ENCODE measurements at places on chromosomes 16 and 17. TPM values are rescaled to one million over a fixed set of nuclear protein-coding genes. Genes with fewer than 3 reads are reported as not detected.

LAT gene
- 4.3 TPM for total RNA-seq

LGALS9B gene
- not detected for total RNA-seq

PEMT gene
- 63.2 TPM for total RNA-seq

- no peak overlapping the region for H3K4me3 ChIP-seq
- no peak overlapping the region for H3K27ac ChIP-seq
- no peaks in the 10 kb centered on the region for H3K36me3 ChIP-seq
- no peaks in the 10 kb centered on the region for H3K4me1 ChIP-seq
- no peak for DNase-seq
Measured at GRCh38 chr17:7644775-7645174, 6.0 kb upstream of the ATP1B2 start.

DNA sequence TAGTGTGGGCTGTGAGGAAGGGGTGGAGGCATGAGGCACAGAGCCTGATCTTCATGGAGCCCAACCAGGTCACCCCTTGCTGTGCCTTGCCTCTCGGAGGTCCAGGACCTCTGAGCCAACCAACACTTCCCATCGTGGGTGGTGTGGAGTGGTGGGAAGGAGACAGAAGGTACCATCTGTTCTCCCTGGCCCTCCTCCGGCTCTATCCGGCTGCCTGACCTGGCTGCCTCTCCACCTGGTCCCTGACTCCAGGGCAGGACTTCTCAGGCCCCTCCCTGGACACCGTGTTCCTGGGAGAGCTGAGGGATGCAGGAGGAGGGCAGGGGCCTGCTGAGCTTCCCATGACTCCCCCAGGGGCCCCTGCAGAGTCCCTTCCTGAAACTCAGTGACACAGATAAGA, 3.9 kb downstream of the PDK2 start:
- no peak overlapping the region for H3K4me3 ChIP-seq
- DNase-seq: no peak
- no peaks in the 10 kb centered on the region for H3K27me3 ChIP-seq

DNA sequence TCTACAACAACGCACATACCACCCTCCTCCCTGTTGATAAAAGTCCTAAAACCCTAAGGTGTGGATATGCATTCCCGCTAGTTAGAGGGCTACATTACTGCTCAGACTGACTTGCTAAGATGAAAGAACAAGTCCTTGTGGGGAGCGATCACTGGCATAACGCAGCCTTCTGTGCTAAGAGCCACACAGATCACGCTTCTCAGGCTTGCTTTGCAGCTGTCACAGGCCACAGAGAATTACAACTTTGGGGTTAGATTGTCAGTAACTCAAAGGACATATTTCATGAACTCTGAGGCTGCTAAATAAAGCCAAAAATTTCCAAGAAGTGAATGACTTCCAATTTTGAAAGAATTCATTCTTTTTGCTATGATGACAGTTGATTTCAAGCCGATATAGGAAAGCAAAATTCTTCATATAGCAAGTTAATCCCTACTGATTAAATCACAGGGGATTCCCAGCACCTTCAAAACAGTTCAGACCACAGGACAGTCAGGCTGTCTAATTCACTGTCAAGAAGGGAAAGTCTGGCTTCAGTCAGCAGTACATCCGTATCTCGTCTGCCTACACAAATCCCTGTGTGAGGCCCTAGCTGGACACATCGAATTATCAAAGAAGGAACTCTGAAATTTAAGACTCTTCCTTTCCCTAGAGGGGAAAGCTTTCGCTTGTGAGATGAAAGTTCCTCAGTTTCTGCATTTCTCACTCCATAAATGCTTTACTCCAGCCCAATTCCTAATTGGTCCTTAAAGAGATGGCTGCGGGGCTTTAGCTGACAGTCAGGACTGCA, 107.1 kb downstream of the VPS53 start:
- H3K4me1 ChIP-seq: no peaks in the 10 kb centered on the region
- no peak overlapping the region for H3K4me3 ChIP-seq
- no peak for DNase-seq
- no peaks in the 10 kb centered on the region for H3K27me3 ChIP-seq

- no peak overlapping the region for H3K27ac ChIP-seq
- no peaks in the 10 kb centered on the region for H3K4me1 ChIP-seq
- no peak for DNase-seq
- no peak overlapping the region for H3K4me3 ChIP-seq
- no peaks in the 10 kb centered on the region for H3K27me3 ChIP-seq
Measured at GRCh38 chr17:8477715-8478441, 42.2 kb downstream of the NDEL1 start.

DNA sequence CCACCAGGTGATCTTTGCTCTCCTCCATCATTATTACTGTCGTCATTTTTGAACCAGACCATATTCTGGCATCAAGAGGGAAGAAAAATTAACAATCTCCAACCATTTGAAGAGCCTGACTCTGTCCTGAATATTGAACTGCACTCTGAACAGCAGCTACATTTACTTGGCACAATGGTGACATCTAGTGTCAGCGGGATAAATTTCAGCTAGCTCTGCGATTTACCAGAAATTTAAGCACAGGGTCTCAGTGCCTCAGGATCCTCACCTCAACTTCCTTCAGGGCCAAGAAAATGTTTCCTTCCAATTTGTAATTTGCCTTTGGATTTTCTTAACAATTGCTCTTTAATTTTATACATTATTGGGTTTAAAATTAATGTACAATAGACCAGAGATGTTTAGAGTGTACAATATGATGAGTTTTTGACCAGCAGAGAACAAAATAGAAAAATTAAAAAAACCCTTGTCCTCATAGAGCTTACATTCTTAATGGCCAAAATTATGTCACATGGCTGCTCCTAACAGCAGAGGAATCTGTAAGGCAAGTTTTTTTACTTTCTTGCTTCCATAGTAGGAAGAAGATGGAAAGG, 10.7 kb upstream of the ZNF19 start:
- no peak overlapping the region for H3K4me3 ChIP-seq
- peak; percentile 40 for DNase-seq
- H3K27ac ChIP-seq: no peak overlapping the region
- no peaks in the 10 kb centered on the region for H3K27me3 ChIP-seq
- no peaks in the 10 kb centered on the region for H3K36me3 ChIP-seq
- no peaks in the 10 kb centered on the region for H3K4me1 ChIP-seq

DNA sequence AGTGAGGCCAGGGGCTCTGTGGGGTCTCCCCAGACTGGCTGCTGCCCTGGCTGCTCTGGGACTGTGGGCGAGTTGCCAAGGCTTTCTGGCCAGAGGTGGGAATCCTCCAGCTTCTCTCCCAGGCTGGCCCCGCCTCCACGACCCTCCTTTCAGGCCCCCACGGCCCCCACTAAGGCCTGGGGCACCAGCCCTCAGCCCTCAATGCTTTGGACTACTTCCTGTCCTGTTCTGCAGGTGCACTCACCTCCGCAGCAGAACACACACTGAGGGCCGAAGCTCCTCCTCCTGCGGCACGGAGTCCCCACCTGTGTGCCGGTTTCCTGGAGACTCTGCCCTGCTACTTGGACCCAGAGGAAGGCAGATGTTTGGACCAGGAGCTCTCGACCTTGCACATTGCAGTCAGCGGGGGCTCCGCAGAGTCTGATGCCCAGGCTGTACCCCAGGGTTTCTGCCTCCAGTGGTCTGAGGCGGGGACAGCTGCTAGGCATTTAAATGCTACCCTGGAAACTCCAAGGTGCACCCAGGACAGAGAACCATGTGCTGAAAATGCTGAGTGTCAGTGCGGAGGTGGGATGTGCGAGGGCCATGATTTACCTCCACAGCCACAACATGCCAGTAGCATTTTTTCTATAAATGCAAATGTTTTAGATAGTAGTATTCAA, 223.8 kb downstream of the IRF8 start:
- no peak overlapping the region for H3K4me3 ChIP-seq
- peak; percentile 65 for DNase-seq
- H3K4me1 ChIP-seq: no peaks in the 10 kb centered on the region
- H3K27me3 ChIP-seq: no peaks in the 10 kb centered on the region
- H3K27ac ChIP-seq: no peak overlapping the region

- no peaks in the 10 kb centered on the region for H3K27me3 ChIP-seq
- H3K4me1 ChIP-seq: peaks cover 3% of the 10 kb centered on the region
- peaks cover 17% of the 10 kb centered on the region for H3K36me3 ChIP-seq
- peak; percentile 85 for DNase-seq
- no peak overlapping the region for H3K27ac ChIP-seq
- no peak overlapping the region for H3K4me3 ChIP-seq
Measured at GRCh38 chr16:3129137-3130131, 5.4 kb upstream of the ZNF213 start.
